ENCODE measurements at places on chromosomes 3 and 15.

DNA sequence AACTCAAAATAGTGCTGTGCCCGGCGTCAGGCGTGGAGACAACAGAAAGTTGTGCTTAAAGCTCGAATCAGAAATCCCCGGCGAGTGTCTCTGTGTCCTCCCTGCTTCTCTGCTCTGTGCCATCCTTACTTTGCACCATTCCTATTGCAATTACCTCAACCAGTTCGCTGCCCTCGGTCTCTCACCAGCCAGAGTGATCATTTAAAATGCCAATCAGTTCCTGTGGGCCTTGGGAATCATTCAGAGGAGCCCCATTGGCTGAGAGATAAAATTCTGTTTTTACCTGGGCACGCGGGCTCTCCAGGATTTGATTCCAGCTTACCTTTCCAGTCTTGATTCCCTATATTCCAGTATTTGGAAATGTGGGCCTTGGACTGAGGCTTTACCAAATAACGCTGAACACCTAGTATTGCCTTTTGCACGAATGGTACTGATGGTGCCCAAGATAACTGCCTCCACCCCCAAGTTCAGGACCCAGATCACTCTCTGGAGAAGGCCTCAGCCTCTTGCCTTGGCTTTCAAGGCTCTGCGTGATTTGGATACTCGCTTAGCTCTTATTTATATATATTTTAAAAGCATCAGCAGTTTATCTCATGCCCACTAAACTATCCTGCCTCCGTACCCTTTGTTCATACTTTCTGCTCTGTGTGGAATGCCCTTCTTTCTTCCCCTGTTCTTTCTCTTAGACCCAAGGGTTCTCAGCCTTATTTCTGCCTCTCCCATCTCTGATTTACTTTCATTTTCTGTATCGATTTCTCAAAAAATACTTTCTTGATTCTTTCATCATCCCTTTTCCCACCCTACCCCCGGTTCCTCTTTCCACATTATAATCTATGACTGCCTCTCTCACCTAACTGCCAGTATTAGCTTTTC is 863 bp downstream of the PSMA4 start:
- no peak for DNase-seq

GRCh38 chr3:156687023-156687422 is 12.6 kb downstream of the TIPARP start:
- DNase-seq = no peak

DNA sequence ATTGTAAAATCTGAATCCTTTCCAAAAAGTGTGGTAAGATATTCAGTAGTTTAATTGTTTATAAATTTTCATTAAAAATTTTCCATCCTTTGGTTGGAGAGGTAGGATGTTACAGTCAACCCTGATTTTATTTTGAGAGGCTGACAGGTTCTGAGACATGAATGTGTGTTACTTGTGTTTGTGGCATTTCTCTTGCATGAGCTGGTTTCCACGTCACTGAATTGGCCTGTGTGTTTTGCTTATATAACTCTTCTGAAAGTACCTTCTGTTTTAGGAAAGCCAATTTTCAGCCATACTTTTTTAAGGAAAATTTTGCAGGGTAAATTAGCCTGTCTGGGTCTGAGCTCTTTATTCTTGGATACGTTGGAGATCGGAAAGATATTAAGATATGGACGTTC is 30.7 kb downstream of the PXYLP1 start:
- DNase-seq = no peak

DNA sequence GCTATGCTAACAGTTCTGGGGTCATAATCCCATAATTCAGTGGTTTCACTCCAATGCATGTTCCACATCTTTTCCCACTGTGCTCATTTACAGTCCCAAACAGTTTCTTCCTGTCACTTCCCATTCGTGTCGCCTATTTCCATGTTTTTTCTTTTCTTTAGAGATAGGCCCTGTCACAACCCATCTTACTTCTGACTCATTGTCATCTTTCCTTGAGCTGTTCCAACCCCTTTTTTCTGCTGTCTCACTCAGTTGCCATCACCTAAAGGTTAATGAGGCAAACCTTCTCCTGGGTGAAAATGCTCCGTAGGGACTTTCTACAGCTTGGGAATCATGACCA is 814.5 kb downstream of the VGLL3 start:
- no peak for DNase-seq

GRCh38 chr3:115681736-115682135 is 58.4 kb downstream of the GAP43 start:
- no peak for DNase-seq

Measured in stimulated activated CD4-positive, alpha-beta T cell treated with anti-CD3 and anti-CD28 coated beads, Interleukin-1b, Interleukin-23, amount 100 ng/mL, for 24 hours (primary cell).